D341Med (cell line): ENCODE measurements at places on chromosomes 2 and 18.

DNA sequence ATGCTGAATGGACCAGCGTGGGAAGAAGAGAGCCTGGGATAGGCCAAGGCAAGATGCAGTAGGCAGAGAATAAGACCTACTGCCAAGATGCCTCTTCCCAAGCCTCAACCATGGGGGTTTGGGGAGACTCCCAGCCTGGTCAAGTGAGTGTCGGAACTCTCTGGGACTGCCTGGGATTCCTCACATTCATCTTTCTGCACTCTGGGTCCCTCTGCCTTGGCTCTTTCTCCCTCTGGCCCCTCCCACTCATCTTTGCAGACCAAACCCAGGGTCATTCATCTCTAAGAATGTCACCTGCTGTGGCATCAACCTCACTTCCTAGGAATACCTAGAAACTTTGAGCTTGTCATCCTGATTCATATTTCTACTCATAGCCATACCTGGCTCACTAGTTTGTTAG is 211.3 kb upstream of the HNRNPA3 start:
- DNase-seq, result no peak

DNA sequence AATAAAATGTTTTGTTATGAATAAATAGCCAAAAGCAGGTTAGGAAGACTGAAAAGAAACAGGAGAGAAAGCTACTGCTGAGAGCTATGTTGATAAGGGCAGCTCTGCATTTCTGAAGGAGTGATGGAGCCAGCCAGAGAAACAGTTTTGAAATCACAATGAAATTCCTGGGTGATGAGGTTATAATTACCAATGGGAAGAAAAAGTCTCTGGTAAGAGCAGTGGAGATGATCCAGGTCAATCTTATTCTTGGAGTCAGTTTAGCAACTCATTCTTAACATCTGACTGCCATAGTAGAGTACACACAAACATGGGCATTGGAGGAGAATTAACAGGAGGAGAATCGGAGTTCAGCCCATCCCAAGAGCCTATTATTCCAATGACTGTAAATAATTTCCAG is 2.4 kb downstream of the ALKAL2 start:
- DNase-seq, result no peak

DNA sequence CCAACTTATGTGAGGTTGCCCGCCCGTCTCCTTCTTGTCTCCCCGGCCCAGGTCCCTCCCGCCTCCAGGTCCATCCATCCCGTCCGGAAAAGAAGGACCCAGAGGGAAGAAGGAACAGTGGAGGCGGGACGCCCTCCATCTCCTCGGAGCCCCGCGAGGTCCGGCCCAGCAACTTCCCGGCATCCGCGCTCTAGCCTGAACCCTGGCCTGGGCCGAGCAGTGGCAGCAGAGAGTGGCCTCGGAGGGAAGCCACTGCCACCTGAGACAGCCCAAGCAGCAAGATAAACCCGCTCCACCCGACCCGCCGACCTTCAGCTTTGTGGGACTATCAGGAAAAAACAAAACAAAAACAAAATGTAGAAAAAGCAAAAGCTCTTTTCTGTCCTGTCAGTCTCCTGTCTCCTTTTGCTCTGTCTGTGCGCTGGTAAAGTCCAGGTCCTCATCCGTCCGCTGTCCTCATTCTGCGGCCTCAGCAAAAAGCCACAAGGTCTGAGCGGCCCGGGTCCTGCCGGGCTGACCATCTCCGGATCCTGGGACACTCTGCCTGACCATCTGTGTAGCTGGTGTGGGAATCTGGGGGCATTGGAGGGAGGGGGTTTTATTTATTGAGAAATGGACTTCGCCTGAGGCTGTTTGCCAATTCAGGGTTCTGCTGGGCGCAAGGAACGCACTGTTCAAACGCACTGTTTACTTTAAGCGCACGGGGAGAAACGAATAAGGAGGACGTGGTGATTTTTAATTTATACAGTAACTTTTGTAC is 3.1 kb downstream of the DLX1 start:
- no peak for DNase-seq

DNA sequence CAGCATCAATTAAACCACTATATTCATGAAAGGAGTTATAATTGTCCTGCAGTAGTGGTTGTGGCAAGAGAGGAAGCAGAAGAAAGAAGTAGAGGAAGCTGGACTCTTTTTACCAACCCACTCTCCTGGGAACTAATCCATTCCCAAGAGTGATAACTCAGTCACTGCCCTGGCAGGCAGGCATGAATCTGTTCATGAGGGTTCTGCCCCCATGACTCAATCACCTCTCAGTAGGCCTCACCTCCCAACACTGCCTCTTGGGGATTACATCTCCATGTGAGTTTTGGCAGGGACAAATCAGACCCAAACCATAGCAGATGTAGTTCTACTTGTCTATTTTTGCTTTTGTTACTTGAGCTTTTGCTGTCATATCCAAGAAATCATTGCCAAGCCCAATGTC is 232.7 kb upstream of the MAP2 start:
- no peak for DNase-seq

DNA sequence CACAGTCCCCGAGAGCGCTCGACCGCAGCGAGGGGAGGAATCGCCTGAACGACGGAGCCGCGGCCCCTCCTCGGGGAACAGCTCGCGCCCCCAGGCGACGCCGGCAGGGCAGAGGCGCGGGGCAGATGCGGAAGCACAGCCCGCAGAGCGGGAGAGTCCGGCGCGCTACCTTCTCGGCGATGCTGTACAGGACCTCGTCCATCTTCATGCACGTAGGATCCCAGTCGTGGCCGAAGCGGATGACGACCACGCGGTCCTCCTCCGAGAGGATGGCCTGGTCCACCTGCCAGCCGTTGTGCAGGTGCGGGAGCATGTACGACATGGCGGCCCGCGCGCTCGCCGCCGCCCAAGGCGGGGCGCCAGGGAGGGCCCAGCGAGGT is 302 bp downstream of the TXNL4A start:
- peak; percentile 92 for DNase-seq
